Stimulated activated CD4-positive, alpha-beta T cell treated with anti-CD3 and anti-CD28 coated beads, TNF-alpha, amount 100 ng/mL, for 48 hours (primary cell): ENCODE measurements at places on chromosomes 3 and 15.

DNA sequence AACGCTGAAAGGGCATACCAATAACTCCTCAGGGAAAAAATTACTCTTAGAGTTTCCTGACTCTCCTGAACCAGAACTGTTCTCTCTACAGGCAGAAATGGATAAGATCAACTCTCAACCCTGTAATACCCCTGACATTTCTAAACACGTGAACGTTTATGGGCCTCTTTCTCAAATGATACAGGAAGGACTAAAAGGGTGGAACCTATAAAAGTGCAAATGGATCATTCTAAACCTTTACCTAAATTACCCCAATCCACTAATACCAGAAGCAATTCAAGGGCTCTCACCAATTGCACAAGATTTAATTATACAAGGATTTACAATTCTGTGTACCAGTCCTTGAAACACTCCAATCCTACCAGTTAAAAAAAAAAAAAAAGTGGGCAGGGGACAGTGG is 98.0 kb upstream of the FAM174B start:
- DNase-seq: no peak

DNA sequence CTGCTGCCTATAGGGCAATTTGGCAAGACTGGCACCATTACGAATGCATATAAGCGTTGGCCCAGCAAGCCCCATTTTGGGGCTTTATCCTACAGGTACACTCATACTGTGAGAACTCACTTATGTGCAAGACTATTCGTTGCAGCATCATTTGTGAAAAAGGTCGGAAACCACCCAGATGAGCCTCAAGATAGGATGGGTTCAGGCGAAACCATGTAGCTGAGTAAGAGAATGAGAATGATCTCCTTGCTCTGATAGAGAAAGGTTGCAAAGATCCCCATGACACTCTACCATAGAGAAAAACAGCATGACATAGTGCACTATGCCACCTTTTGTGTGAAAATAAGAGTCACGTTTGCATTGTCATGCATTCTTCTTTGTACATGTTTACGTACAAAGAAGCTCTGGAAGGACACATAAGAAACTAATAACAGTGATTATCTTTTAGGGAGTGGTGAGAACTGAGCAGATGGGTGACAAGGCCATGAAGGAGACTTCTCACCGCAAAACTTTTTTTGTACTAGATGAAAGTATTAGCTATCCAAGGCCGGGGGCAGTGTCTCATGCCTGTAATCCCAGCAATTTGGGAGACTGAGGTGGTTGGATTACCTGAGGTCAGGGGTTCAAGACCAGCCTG is 50.0 kb downstream of the RHCG start:
- no peak for DNase-seq

- no peak for DNase-seq
Observed at GRCh38 chr15:92520914-92521623, 127.4 kb downstream of the ST8SIA2 start.

- no peak for DNase-seq
Observed at GRCh38 chr3:37969596-37970100, 20.9 kb upstream of the VILL start.

GRCh38 chr3:9396301-9396631 is 1.1 kb upstream of the SETD5 start:
- DNase-seq: peak; percentile 81

GRCh38 chr3:69558912-69559311 is 173.0 kb upstream of the FRMD4B start:
- DNase-seq: no peak

- DNase-seq: no peak
Observed at GRCh38 chr3:129989414-129989813, 14.9 kb downstream of the TRH start.

DNA sequence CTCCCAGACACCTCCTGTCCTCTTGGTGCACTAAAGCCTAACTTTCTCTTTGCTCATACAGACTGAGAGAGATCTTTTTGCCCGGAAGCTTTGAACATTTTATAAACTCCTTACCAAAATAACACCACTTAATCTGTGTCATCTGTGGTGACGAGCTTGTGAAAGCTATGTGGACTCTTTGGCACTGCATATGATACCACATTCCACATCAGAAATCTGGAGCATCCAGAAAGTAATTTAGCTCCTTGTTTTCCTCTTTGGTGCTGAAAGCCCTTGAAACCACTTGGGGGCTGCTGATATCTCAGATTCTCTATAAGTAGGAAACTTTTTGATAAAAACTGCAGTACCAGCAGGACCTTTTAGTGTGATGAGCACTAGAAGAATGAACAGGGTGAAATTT is 128.3 kb downstream of the ALCAM start:
- DNase-seq: no peak

DNA sequence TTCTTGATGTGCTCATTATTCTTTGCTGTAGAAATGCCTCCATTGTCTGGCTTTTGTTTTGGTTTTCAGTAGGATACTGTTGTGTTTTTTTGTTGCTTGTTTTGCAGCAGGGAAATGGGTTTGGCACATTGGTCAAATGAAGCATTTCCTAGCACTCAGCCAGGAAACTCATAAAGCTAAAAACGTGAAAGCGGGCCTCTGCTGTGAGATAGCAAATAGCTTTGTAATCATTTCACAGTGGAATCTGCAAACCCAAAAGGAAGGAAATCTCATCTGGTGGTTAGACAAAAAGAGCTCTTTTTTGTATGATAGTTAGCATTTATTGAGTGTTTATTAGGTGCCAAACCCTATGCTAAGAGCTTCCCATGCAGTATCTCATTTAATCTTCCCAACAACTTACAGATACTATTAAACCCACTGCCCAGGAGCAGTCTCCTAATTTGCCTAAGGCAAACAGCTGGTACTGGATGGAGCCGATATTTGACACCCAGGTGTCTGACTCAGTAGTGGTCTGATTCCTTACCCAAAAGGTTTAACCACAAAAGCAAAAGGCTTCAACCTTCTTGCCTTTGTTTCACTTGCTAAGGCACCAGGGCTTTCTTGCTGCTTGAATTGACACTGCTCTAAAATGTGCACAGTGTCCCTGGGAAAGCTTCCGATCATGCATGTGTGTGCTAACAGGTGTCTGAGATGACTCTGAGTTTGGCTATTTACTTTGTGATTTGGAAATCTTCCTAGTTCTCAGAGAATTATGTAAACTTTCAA is 527.9 kb upstream of the MDFIC2 start:
- DNase-seq: no peak

GRCh38 chr15:42185801-42186200 is 22.3 kb downstream of the VPS39 start:
- no peak for DNase-seq

DNA sequence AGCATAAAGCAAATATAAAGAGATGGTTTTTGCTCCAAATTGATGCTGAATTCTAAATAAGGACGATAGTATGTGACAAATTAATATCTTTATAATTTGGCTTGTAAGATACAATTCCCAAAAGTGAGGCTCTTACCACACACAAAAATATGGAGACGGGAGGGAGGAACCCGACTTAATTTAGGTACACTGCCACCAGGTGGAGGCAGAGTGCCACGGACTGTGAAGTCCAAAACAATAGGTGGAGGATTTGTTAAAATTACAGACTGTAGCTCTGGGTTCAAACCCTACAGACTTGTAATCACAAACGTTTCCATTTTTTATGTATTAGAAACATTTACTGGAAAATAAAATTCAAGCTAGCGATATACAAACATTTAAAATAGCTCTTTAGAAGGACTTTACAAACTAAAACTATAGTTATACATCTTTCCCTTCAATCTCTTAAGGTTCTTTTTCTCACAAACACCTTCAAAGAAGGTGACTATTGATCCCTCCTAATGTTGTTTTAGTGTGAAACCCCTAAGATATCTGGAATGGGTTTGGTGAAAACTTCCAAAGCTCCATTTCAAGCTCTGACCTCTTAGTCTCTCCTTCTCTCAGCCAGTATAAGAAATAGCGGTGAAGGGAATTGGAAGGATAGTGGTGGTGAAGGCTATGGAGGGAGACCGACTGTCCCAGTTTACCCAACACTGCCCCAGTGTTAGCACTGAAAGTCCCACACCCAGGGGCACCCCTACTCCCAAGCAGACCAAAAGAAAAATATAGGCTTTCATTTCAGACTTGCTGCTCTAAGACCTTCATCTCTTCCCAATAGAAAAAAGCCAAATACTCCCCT is 89.7 kb downstream of the AQP9 start:
- DNase-seq: peak; percentile 59

- DNase-seq: no peak
Observed at GRCh38 chr15:38547255-38547997, 17.2 kb downstream of the RASGRP1 start.

- DNase-seq: no peak
Observed at GRCh38 chr3:127396473-127396872, 108.6 kb upstream of the PRR20G start.

- DNase-seq: no peak
Observed at GRCh38 chr3:7875925-7876324, 625.7 kb upstream of the LMCD1 start.

DNA sequence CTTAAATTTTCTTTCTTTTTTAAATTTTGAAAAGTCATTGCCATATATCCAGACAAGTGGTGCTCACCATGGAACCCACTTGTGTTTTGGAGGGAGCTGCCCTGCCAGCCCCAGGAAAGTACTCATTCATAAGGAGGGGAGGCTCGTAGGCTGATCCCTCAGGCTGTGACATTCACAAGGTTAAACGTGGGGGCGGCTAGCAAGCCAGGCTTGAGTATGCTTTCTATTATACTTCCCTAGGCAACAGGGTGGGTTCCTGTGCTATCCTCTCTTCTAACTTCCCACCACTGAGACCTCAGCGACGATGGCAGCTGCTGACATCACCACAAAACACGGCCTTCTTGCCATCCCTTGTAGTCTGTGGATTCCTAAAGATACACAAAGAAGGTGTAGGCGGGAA is 160.5 kb upstream of the C2CD4B start:
- DNase-seq: no peak
